NCI-H226 (cell line): ENCODE measurements at places on chromosomes 6 and 20.

GRCh38 chr6:21914121-21914973 is 320.8 kb downstream of the SOX4 start:
- peak; percentile 56 for DNase-seq

- no peak for DNase-seq
Observed at GRCh38 chr6:32387589-32388340, 16.1 kb upstream of the TSBP1 start.

DNA sequence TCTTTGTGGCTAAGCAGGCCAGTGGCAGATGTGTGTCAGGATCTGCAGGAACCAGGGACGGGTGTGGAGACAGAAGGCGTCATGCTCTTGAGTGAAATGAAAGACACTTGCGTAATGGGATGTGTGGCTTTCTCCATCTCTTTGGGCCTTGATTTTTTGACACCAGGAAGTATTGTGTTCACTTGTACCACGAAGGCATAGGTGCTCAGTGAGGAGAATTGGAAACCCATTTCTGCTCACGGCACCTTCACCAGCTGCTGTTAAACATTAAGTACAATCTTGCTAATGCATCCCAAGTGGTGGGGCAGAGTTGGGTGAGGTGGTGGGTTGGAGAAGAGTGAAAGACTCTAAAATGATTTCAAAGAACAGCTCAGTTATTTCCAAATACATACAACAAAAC is 30.0 kb downstream of the GJA10 start:
- DNase-seq = no peak

- DNase-seq = no peak
Observed at GRCh38 chr6:145863988-145864616, 49.5 kb upstream of the FBXO30 start.

DNA sequence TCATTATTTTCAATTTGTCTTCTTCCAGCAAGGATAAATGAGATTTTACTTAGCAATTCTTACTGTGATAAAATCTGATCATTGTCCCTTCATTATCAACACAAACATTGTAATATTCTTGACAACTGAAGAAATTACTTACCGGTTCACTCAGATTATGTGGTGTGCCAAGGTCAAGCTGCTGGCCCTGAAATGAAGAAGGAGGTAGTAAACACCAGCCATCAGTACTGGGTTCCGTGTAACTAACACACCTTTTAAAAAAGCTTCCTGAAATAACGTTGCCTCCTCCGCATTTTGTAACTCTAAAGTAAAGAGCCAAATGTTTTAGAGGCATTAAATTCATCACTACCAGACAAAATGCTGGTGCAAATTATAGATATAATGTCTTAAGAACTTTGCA is 7.4 kb downstream of the ROS1 start:
- DNase-seq = no peak

GRCh38 chr6:10610289-10610688 is 84.1 kb downstream of the C6orf52 start:
- DNase-seq = no peak

DNA sequence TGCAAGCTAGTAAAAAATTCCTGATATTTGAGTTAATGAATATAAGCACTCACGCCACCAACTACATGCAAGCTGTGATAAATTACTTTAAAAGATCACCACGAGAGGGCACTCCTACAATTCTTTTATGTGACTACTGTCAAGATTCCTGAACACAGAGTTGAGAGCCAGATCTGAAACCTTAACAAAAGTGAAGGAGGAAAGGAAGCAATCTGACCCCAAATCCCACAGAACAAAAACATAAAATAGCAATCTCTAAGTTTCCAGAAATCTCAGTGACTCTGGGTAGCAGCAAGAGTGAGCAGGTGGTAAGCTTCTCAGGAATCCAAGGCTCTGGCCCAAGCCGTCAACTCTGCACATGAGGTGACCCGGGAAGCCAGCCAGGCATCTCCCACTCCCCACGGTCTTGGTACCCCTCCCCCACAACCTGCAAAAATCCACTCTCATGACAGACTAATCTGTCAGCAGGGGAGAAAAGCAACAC is 55.1 kb downstream of the STAU1 start:
- peak; percentile 34 for DNase-seq

DNA sequence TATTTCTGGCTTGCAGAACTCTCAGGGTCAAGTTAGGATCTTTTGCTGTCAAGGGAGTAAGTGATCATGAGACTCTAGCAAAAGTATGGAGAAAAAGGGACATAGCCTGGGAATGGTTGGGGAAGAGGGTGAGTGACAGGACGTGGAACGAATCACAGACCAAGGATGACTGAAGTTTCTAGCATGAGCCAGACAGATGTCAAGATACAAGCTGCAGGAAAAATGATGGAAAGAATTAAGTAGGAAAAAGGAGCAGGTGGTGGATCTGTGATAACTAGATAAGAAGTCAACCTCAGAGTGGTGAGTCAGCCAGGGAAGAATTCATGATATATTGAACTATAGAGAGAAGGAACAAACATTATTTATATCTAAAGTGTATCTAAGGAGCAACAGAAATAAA is 159.8 kb upstream of the SYNDIG1 start:
- no peak for DNase-seq

DNA sequence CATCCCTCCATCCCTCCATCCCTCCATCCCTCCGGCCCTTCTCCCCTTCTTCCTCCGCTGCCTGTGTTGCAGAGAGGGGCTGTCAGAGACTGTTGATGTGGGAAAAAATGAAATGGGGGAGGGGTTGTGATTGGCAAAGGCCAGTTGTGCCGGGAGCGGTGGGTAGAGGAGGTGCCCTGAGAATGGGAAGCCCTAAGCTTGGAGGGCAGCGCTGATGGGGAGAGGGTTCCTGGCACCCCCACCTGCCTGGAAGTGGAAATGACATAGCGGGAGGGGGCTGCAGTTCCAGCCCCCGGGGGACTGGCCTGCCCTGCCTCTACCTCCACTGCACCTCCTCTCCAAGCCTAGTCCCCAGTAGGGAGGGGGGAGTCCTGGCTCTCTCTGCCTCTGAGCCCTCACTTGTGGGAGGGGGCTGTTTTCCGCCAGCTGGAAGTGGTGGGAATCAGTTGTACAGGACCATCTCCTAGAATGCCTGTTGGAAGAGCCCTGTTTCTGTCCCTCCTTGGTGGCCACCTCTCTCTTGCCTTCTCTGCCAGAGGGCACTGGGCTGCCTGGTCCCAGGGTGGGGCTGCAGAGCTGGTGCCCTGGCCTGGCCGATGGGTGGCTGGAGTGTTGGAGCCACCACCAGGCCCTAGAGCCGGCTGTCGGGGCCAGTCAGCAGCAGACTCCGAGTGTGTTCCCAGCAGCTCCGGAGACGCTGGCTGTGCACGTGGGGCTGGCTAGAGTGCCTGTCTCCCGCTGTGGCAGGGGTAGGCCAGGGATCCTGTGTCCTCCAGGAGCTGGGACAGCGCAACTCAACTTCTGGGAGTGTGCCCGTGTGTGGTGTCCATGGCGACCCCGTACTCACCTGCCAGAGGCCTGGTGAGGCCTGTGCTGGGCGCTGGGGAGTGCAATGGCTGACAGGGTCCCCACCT is 1.5 kb downstream of the DLGAP4 start:
- DNase-seq = no peak

DNA sequence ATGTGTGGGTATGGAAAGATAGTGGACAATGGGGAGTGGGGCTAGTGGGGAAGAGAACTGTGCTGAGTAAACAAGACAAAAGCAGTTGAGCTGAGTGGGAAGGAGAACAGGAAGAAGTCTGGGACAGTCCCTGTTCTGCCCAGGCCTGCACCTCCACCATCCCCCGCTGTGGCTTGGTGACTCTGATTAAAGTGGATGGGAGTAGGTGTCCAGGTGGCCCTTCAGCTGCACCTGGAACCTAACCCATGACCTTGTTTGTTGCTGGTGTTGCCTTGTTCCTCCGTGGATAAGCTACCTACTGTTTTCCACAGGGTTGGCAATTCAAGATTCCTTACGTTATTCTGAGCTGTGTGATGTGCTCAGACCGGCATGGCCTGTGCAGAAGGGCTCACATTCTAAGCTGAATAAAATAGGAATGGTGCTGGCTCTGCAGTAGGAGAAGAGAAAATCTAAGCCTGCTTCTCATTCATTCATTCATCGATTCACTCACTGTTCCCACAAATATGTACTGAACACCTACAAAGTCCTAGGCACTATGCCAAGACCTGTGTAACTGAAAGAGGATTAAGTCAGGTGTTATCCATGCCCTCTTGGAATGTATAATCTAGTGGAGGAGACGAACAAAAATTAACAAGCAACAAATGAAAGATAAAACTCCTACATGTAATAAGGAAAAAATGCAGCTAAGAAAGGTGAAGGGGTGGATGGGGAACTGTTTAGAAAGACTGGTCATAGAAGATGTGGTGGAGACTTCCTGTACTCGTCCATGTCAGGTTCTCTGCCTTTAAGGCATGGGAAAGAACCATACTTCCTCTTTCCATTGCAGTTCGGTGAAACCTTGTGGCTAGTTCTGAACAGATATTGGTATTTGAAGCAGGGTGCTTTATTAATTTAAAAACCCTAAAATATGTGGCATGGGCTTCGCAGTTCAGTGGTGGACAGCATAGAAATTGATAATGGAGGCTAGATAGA is 10.1 kb upstream of the CALHM6 start:
- DNase-seq = peak; percentile 81

GRCh38 chr6:127538750-127539264 is 19.7 kb upstream of the MTCL3 start:
- DNase-seq = no peak

- no peak for DNase-seq
Observed at GRCh38 chr6:150925590-150925928, 60.1 kb downstream of the MTHFD1L start.

GRCh38 chr6:149181304-149181703 is 136.2 kb upstream of the TAB2 start:
- DNase-seq = no peak

- DNase-seq = no peak
Observed at GRCh38 chr6:22029171-22029570, 267.7 kb downstream of the PRL start.

- no peak for DNase-seq
Observed at GRCh38 chr20:52342913-52343312, 151.3 kb upstream of the ZFP64 start.

- no peak for DNase-seq
Observed at GRCh38 chr6:51618563-51618962, 468.9 kb downstream of the PKHD1 start.

- no peak for DNase-seq
Observed at GRCh38 chr6:156776470-156776839, 723 bp upstream of the ARID1B start.

GRCh38 chr20:6595704-6596103 is 171.8 kb upstream of the BMP2 start:
- peak; percentile 69 for DNase-seq

DNA sequence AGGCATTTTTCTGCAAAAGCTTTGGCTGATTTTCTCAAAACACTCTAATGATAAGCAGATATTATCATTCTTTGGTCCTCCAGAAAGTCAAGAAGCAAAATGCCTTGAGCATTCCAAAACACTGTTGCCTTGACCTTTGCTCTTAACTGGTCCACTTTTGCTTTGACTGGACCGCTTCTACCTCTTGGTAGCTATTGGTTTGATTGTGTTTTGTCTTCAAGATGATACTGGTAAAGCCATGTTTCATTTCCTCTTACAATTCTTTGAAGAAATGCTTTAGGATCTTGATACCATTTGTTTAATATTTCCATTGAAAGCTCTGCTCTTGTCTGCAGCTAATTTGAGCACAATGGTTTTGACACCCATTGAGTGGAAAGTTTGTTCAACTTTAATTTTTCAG is 35.6 kb upstream of the SDHAF4 start:
- DNase-seq = no peak

GRCh38 chr6:151391471-151392413 is at the start of gene ZBTB2:
ZBTB2 (minus strand) TSS chr6:151391559; CDS start chr6:151373637, 17,922 bp downstream.
- peak; percentile 71 for DNase-seq

DNA sequence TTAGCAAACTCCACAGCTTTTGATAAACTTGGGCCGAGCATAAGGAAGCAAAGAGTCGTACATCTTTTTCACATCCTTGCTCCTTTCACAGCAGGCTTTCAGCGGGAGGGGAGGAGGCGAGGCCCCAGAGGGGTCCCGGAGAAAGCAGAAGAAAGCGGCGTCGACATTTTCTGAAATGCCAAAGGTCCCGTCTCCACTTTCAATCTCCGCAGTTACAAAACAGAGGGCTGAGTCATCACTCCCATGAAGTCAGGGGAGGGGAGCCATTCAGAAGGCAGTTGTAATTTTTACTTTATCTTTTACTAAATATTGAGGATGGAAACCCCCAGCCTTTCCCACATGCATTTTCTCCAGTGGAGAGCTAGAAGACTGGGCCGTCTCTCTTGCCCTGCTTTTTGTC is 174.2 kb upstream of the THBS2 start:
- peak; percentile 50 for DNase-seq

DNA sequence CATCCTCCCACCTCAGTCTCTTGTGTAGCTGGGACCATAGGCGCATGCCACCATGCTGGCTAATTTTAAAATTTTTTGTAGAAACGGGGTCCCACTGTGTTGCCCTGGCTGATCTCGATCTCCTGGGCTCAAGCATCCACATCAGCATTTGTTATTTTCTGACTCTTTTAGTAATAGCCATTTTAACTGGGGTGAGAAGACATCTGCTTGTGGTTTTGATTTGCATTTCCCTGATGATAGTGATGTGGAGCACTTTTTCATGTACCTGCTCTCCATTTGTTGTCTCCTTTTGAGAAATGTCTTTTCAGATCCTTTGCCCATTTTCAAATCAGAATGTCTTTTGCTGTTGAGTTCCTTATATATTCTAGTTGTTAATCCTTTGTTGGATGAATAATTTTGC is 22.2 kb upstream of the TULP4 start:
- no peak for DNase-seq

DNA sequence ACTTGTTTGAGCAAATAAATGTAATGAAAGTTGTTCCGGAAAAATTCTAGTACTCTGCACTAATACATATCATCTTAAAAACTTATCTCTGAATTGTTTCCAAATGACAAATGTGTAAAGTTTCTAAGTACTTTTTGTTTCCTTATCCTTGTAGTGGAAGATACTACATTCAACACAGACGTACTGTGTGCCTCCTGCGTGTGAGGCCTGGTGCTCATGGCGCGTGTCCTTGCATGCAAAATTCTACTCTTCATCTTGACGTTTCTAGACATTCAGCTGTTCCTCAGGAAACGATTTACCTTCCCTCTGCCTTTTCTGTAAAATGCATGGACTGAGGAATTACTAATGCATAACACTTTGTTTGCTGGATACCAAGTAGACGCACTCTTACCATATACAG is 11.5 kb downstream of the DLL1 start:
- no peak for DNase-seq

DNA sequence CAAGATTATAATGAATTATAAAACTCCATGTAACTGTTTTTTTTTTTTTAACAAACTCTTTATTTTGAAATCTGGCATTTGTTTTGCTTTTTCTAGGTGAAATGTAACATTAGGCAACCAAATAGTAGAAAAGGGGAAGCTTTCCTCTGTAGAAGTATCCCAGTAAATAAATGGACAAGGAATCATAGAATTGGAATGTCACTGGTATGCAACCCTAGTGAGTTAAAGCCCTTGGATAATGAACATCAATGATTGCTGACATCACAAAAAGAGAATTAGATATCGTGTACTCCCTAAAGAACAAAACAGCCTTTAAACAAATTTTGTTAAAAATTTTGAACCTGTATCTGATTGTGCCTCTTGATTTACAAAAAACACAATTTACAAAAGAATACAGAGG is 93.9 kb upstream of the OGFRL1 start:
- peak; percentile 57 for DNase-seq

GRCh38 chr6:110284855-110285254 is 73.3 kb downstream of the METTL24 start:
- DNase-seq = no peak

- no peak for DNase-seq
Observed at GRCh38 chr6:123821112-123821511, 17.4 kb downstream of the NKAIN2 start.

- DNase-seq = no peak
Observed at GRCh38 chr6:149393002-149393679, 6.9 kb upstream of the SUMO4 start.
